ENCODE measurements at places on chromosomes 1 and 21.

DNA sequence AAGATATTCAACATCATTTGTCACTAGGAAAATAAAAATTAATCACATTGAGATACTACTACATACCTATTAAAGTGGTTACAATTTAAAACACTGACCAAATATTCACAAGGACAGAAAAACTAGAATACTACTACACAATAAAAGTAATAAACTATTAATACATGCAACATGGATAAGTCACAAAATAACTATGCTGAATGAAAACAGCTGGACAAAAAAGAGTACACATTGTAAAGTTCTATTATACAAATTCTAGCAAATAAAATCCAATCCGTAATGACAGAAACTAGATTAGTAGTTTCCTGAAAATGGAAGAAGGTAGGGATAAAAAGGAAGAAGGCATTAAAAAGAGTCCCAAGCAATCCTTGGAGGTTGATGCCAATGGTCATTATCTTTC lies 348.7 kb upstream of the PTBP2 start:
- DNase-seq: no peak

GRCh38 chr1:83942914-83943313 lies 56.0 kb downstream of the TTLL7 start:
- peak; percentile 38 for DNase-seq

GRCh38 chr1:110418729-110419128 lies 11.2 kb upstream of the LAMTOR5 start:
- no peak for DNase-seq

GRCh38 chr1:109399326-109399957 lies 1.7 kb upstream of the SORT1 start:
- DNase-seq: peak; percentile 74

- DNase-seq: no peak
Observed at GRCh38 chr1:232109391-232109790, 482.8 kb downstream of the DISC1 start.
